Posterior vena cava (tissue), 2 donors: ENCODE measurements at places on chromosomes 12 and 14.

DNA sequence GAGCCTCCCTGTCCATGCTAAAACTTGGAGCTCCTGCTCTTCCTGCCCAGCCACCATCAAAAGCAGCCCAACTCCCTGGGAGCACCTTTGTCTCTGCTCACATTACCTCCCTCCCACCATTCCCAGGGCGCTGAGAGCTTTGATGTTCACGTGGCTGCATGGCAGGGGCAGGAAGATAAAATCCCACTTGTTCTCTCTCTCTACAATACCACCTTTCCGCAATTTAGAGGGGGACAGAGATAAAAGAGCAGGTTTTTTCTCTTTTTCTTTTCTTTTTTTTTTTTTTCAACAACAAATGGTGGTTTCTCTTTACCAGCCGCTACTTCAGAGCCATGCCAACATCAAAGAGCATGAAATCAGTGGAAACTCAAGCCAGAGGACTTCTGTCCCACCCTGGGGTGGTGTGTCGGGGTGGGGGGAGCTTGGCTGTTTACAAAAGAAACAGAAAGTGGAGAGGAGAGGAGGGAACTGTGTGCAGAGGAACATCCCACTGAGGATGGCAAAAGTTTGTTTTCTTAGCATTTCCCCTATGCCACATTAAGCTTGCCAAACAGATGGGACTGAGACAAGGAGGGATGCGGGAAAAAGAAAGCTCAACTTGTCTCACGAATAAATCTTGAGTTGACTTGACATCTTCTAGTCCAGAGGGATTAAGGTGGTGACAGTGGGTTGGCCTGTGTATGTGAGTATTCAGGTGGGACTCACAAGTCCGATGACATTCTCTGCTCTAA lies 103.7 kb upstream of the NUDT4 start:
- no peak for DNase-seq

- no peak for DNase-seq
Observed at GRCh38 chr12:53804429-53804828, 52.6 kb upstream of the CISTR start.

- no peak for DNase-seq
Observed at GRCh38 chr12:108694812-108695278, 36.5 kb downstream of the CORO1C start.

DNA sequence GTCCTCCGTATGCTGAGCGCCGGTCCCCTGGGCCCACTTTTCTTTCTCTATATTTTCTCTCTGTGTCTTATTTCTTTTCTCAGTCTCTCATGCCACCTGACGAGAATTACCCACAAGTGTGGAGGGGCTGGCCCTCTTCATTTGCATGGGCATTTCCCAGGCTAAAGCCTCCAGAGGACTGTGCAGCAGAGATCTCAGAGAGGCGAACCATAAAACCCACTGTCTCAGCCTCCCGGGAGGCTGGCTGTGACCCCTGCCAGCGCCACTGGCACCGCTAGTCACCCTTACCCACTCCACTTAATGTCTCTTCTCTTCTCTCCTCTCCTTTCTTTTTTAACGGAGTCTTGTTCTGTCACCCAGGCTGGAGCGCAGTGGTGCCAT lies 7.1 kb upstream of the SERPINA9 start:
- DNase-seq = no peak

GRCh38 chr12:85740186-85740585 lies 96.0 kb downstream of the RASSF9 start:
- no peak for DNase-seq
